ENCODE measurements at places on chromosomes 4 and X.

- no peak for DNase-seq
Observed at GRCh38 chr4:54423066-54423465, 194.0 kb downstream of the PDGFRA start.

DNA sequence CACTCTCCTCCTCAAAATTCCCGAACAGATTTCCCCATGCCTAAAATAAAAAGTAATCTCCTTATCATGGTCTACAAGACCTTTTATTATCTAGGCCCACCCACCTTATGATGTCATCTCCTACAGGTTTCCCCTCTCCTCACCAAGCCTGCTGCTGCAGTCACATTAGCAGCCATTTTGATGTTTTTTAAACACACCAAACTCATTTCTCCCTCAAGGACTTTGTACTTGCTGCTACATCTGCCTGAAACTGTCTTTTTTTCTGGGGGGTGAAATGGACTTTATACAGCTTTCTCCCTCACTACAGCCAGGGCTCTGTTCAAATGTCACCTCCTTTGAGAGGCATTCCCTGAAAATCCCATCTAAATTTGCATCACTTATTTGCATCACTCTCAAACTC lies 90.2 kb upstream of the TAB3 start:
- DNase-seq: no peak

DNA sequence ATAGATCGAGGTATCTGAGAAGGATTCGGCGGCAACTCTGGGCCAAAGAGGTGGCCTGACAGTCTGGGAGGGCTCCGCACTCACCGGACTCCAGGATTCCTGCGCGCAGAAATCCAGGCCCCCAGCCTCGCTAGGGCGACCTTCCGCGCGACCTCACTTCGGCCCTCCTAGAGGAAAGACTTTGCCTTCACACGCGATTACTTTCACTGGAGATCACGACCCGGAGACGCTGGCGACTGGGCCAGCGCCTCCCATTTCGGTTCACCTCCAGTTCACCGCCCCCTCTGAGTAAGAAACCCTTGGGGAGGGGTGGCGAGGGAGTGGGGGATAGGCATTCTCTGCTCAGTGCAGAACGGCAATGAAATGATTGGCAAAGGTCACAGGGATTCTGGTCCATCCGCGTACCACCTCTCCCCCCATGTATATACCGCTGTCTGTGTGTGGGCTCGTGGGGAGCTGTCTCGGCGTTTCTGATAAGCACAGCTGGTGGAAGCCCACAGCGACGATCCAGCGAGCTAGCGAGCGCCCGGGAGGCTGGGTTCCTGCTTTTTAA lies 2.5 kb downstream of the POU3F4 start:
- no peak for DNase-seq

- no peak for DNase-seq
Observed at GRCh38 chr4:38170338-38171169, 210.4 kb downstream of the PTTG2 start.

GRCh38 chr4:57418133-57418532 lies 307.9 kb upstream of the IGFBP7 start:
- no peak for DNase-seq

GRCh38 chr4:59570860-59571476 lies 1629.2 kb upstream of the ADGRL3 start:
- no peak for DNase-seq

DNA sequence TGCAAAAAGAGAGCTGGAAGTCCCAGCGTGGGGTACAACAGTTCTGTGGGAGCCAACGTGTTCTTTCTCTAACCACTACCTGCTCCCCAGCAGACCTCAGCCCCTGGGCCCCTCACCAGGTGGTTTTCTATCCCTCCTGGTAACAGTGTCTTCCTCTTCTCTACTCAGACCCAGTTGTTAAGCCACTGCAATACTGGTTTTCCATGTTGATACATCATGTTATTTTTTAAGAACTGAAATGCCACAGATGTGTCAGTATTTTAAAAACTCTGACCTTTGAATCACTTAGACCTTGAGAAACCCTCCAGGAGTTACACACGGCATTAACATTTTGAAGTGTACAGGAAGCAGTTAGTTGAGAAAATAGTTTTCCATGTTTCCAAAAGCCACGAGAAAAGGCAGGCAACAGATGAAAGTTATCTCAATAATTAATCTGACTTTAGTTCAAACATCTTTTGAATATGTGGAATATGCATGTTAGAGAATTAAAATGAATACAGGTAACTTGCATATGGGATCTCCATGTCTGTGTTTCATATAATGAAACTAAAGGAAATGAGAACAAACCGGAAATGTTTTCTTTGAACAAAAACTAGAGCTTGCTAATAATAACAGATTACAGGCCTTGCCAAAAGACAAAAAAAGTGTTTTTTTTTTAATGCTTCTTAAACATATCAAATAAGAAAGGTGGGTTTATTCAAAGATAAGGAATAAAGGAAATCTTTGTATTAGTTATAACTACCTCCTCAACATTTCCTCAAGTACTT lies 108.8 kb downstream of the ZNF827 start:
- DNase-seq: no peak

GRCh38 chr4:144288011-144288903 lies 147.7 kb upstream of the GYPA start:
- no peak for DNase-seq

GRCh38 chr4:23890369-23891063 lies 669 bp upstream of the PPARGC1A start:
- no peak for DNase-seq

DNA sequence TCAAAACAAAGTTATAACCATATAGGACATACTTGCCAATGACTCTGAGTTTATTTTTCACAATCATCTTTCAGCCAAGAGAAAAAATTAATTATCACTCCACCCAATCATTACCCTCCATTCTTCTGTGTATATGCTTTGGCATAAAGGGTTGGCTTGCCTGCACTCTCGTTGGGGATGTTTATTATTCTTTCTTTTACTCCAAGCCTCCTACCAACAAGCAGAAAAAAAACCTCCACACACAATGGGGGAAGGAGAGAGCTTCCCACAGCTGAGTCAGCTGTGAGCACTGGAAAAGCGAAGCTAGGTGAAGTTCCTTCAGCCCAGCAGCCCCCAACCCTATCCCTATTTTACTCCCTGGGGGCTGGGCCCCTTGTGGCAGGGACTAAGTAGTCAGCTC lies 1.5 kb downstream of the OPHN1 start:
- no peak for DNase-seq

GRCh38 chr4:155675709-155676429 lies 9.2 kb downstream of the GUCY1A1 start:
- no peak for DNase-seq

DNA sequence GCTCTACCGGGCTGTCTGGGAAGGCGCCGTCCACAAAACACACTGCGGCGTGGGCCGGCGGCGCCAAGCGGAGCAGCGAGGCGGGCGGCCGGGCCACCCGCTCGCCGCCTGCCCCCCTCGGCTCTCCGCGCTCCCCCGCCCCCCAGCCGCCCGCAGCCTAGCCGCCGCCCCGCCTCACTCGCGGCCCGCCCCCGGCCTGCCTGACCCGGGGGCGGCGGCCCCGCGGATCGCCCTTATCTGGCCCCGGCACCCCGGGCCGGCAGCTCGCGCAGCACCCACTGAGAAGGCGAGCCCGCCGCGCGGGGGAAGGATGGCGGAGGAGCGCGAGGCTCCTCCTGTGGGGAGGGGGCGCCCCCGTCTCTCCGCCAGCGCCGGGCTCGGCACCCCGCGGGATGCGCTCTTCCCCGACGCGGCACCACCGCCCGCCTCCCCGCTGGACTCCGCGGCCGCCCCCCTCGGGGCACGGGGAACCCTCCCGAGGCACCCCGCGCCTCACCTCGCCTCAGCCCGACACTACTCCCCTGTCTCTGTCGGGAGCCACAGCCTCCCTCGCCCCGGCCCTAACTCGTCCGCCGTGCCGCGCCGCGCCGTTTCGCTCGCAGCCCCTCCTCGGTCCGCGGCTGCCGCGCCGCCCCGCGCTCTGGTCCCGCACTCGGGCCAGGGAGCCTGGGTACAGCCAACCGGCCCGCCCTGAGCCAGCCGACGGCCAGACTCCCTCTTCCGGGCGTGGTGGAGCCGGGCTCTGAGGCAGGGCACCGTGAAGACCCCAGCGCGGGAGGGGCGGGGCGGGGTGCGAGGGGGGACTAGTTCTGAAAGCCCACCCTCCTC lies 566 bp downstream of the ATP11C start:
- no peak for DNase-seq
